ENCODE measurements at places on chromosomes 3 and 15.
A peak's percentile ranks its signal among the peaks of the same experiment; 100 is the strongest.

GRCh38 chr3:64262574-64263114 is 37.4 kb upstream of the PRICKLE2 start:
- DNase-seq = no peak

GRCh38 chr3:42159706-42160472 is 68.7 kb downstream of the TRAK1 start:
- DNase-seq = no peak

DNA sequence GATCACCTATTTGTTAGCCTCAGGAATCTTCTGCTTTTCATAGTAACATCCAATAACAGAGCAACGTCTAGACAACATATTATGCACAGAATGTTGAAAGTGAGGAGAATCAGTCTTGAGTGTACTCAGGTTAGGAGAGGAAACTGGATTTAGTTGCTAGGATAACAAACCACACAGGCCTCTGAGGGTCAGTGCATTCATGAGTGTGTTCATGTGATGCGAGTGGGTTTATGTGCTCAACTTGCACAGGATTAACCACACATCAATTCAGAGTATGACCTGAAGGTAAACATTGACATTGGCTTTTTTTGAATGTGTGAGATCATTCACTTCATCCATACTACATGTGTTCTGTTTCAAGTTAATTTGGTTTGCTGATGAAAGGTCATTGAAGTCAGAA is 287.6 kb downstream of the DIPK2A start:
- no peak for DNase-seq

DNA sequence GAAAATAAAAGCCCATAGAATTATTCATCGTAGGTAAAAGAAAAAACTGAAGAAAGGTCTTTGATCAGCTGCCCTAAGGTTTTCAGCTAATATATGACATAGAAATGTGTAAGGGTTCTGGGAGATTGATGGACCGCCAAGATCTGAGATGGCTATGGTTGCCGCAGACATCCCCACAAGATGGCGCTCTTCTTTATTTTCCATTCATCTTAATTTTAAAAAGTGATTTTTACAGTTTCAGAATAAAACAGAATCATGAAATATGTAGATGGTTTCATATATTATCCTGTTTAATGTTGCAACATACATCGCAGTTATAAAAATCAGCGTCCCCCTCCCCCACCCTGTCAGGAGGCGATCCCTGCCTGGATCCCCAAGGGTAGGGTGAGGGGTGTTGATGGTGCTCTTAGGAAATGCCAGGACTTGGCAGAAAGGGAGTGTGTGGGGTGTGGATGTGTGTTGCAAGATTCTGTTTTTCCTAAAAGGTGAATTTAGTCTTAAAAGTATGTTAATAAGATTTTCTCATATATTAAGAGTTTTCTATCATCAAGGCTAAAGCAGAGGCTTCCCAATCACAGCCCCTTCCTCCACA is 68.8 kb downstream of the ANXA2 start:
- DNase-seq = peak; percentile 6

- DNase-seq = no peak
These were observed 55.0 kb upstream of the NMNAT3 start for GRCh38 chr3:139732729-139733128.

DNA sequence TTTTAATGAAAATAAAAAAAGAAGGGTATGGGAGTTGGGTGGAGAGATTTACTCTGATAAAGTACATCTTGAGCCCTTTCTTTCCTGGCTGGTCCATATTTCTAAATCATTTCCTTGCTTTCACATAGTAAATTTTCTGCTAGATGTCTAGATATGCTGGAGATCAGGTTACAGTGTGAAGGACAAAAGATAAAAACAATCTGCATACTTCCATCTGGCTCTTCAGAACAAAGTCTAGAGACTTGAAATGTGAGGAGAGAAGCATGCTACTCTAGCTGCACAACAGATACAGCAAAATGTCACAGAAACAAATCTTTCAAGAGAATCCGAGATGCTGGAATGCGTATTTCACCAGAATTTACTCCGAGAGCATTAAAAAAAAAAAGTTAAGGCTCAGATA is 42.2 kb downstream of the FOXP1 start:
- DNase-seq = no peak

DNA sequence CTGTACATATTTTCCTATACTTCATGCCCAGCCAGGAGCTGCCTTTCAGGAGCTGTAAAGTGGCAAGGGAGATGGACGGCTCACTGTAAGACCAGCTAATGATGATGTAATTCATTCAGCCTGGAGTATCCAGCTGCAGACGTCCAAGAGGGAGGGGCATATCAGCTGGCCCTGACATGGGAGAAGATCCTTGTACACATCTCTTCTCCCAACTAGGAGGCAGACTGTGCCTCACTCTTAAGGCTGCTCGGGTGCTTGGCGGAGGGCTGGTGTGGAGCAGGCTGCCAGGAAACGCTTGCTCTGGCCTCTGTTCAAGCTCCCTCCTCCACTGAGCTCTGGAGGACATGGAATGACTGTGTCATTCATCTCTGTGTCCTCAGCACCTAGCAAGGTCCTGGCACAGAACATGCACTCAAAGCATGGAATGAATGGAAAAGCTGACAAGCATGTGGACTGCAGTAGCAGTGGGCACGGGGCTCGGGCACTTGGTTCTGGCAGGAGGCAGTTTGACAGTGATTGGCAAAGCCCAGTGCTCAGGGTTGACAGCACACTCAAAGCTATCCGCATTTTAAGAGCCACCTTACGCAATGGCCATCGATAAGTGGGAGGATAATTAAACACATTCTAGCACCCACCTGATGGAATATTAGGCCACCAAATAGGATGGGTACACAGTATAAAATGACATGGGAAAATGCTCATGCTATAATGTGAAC is 72.4 kb downstream of the TBC1D2B start:
- DNase-seq = no peak

GRCh38 chr15:96079041-96079440 is 251.5 kb upstream of the NR2F2 start:
- DNase-seq = no peak

DNA sequence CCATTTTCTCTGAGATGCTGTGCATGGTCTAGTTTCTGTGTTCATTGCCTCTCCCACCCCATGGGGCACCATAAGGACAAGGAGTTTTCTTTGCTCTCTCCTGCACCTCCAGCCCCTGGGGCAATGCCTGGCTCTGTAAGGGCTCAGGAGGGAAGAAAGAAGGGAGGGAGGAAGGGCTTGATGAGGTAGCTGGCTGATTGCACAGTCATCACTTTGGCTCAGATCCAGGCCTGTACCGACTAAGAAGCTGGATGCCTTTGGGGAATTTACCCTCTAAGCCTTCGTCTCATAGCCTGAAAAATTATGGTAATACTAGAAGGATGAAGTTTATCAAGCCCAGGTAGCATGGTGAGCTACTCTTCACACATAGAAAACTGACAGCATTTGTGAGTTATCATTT is 382.9 kb downstream of the GABRG3 start:
- DNase-seq = no peak

- no peak for DNase-seq
These were observed 506.9 kb downstream of the OCA2 start for GRCh38 chr15:27592036-27592760.

GRCh38 chr3:108011616-108012015 is 79.2 kb downstream of the CD47 start:
- no peak for DNase-seq

DNA sequence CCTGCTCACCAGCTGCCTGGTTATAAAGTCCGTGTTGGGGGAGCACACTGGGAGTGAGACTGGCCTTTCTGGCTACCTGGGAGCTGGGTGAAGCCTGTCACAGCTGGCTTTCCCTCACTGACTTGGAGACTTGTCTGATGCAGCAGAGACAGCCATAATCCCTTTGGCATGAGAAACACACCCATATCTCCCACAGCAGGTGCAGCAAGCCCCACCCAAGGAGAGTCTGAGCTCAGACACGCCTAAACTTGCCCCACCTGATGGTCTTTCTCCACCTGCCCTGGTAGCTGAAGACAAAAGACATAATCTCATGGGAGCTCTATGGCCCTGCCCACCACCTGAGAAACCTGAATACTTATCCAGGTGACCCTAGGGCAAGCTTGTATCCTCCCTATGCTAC is 54.8 kb downstream of the NMD3 start:
- DNase-seq = no peak

- no peak for DNase-seq
These were observed 4.6 kb upstream of the P2RY14 start for GRCh38 chr3:151282921-151283320.

Data from activated CD4-positive, alpha-beta T cell treated with anti-CD3 and anti-CD28 coated beads for 24 hours (primary cell).